Activated CD8-positive, alpha-beta memory T cell treated with anti-CD3 and anti-CD28 coated beads for 1 hour (primary cell): ENCODE measurements at places on chromosomes 12 and 14.
A peak's percentile ranks its signal among the peaks of the same experiment; 100 is the strongest.

DNA sequence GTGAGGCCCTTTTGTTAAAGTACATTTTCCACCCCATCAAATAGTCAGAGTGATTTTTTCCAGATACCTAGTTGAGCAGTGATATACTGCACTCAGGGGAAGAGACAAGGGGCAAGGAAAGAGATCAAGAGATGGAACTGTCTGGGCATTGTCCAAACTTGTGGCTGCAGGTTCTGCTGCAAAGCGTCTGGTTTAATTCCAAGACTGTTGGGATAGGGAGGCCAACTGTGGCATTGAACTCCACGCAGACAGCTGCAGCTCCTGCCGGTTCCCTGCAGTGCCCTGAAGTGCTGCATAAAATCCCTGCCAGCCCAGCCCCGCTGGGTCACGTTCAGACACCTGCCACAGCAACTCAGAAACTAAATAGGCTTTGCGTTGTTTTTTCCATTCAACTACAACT lies 30.5 kb downstream of the RPH3A start:
- no peak for DNase-seq

- no peak for DNase-seq
Measured at GRCh38 chr12:1332327-1332726, 262.1 kb downstream of the FBXL14 start.

- no peak for DNase-seq
Measured at GRCh38 chr12:116121453-116121871, 156.0 kb downstream of the MED13L start.

GRCh38 chr12:131340616-131341210 lies 370.2 kb upstream of the SFSWAP start:
- DNase-seq, result no peak

DNA sequence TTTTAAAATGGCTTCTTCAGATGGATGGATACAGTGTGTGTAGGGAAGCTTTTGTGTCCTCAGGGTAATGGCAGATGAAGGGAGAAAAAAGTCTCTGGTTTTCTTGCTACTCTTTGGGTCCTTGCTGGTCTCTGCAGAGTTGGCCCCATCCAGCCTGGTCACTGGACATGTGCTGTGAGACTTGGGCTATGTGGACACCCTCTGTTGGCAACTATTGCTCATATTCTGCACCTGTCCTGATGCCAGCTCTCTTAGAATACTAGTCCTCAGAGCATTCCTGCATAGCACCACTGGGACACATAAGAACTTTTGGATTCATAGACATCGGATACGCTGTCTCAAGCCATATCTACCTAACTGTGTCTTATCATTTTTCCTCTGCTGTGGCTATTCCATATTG lies 20.0 kb downstream of the NAV3 start:
- no peak for DNase-seq

GRCh38 chr12:91896286-91897024 lies 249.2 kb downstream of the BTG1 start:
- no peak for DNase-seq

DNA sequence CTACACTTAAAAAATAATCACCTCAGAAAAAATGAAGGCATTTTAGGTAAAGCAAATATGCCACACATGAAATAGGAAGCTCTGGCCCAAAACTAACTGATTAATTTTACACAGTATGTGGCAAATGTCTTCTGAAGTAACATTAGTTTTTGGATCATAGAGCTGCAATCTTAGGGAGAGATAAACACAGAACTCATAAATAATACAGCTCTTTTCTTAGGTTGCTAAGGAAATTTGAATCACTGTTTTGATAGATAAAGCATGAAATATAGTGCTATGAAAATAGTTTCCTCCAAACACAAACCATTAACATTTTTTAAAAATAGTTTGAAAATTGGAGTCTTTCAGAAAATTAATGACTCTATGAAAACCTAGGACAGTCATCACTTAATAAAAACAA lies 15.0 kb downstream of the RASSF9 start:
- DNase-seq, result no peak

GRCh38 chr12:50246197-50246865 lies 37.0 kb downstream of the LIMA1 start:
- no peak for DNase-seq

DNA sequence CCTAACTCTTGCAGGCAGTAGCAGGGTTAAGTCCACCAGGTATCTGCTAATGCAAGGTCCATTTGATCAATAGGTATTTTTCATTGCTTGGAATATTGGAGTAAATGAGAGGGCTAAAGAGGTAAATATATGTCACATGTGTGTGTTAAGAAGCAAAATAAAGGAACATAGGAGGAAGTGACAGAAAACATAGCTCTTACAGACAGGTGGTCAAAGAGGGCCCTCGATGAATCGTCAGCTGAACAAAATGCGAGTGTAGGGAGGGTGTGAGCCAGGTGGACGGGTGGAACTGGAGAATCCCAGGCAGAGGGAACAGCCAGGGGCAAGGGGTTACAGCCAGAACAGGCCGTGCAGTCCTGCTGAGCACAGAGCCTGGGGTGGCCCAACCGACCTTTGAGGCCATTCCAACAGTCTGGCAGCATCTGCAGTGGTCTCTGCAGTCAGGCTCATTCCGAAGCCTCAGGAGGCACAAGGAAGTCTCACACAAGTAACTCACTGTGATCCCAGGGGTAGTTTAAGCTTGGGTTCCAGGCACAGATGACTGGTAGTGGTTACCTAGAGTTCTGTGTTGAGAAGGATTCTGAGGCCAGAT lies 43.2 kb downstream of the CCDC88C start:
- DNase-seq, result no peak

GRCh38 chr14:20564501-20564997 lies 3.7 kb upstream of the RNASE9 start:
- no peak for DNase-seq

DNA sequence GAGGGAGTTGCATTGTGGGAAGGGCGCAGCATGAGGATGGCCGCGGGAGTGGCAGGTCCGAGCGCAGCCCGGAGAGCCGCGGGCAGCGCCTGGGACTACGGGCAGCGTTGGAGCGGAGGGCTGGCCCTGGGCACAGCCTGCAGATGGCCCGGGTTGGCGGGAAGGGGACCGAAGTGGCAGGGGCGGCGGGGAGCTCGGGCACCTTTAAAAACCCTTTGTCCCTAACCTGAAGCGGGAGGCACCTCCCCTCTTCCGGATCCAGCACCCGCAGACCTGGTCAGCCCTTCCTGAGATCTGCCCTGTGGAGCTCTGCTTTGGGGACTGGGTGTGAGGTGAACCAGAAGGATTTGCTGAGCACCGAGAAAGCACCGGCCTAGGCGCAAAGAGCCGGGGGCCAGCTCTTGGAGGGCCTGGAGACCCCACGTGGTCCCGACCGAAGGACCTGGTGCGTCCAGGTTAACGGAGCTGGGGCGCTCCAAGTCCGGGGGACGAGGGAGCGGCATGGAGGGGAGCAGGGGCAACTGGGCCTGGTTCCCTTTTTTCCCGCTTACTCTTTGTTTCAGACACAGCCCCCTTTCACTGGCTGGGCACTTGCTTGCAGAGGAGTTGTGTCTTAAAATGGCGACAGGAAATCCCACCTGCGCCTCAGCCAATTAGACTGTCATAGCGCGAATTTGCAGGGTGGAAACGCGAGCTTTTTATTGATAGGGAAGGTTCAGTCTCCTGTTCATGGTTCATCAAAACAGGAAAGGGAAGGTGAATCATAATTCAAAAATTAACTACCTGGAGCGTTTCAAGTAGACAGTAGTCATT lies 792 bp upstream of the SLC38A1 start:
- DNase-seq, result peak; percentile 33

DNA sequence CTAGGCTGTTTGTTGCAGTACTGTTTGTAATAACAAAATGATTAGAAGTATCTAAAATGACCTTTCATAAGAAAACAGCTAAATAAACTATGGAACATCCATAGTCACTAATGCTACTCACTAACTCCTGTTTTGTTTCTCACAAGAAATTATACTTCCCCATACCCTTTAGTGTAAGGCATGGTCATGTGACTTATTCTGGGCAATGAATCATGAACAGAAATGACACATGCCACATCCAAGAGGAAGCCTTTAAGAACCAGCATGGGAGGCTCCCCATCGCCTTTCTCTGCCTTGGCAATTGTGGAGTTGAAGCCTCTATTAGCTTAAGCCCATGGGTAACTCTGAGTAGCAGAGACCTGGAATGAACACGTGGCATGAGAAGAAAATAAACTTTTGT lies 49.3 kb downstream of the KSR2 start:
- no peak for DNase-seq

GRCh38 chr14:99808515-99808914 lies 15.3 kb downstream of the EML1 start:
- DNase-seq, result no peak

GRCh38 chr12:3275171-3276041 lies 198.2 kb downstream of the TSPAN9 start:
- DNase-seq, result peak; percentile 51

DNA sequence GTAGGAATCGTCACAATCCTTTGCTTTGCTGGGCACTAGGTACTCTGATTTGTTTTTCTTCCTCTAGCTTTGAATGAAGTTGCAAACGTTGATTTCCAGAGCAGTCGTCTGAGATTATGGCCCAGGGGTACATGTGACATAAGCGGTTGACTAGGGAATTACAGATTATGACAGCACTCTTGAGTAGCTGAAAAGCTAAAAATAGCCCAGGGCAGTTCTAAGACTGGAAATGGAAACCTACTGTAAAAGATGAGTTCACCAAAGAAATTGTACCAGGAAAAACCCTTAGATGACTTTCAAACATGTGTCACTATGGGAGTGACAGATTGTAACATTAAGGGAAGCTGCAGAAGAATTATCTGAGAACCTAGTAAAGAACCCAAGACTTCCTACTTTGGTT lies 108.5 kb downstream of the ANO6 start:
- no peak for DNase-seq

- DNase-seq, result no peak
Measured at GRCh38 chr12:85057370-85057963, 21.3 kb downstream of the LRRIQ1 start.

GRCh38 chr12:55965941-55966407 lies at the start of gene PMEL:
PMEL (minus strand) TSS chr12:55966042; CDS start chr12:55966011, 31 bp downstream.
- DNase-seq, result no peak

DNA sequence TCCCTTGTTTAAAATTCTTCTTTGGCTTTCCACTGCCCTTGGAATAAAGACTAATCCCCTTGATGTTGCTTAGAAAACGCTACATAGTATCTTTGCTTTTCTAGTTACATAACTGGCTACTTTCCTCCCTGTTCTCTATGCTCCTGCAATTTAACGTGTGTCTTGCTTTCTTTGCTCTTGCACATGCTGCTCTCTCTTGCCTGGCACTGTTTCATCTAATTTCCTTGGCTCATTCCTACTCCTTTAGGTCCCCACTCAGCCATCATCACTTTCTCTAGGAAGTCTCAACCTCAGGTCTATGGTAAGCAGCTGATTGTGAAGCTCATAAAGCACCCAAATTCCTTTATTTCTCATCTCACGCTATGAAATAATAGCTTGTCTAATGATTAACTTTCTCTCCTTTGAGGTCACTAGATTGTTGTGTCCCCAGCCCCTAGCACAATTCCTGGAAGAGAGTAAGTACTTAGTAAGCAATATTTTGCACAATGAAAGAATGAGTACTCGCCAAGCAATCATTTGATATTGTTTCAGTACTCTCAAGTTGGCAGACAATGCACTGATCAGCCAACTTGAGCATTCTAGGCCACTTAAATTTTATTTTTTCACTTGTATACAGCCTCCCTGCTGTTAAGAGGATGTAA lies 3.3 kb downstream of the ALDH6A1 start:
- DNase-seq, result no peak

DNA sequence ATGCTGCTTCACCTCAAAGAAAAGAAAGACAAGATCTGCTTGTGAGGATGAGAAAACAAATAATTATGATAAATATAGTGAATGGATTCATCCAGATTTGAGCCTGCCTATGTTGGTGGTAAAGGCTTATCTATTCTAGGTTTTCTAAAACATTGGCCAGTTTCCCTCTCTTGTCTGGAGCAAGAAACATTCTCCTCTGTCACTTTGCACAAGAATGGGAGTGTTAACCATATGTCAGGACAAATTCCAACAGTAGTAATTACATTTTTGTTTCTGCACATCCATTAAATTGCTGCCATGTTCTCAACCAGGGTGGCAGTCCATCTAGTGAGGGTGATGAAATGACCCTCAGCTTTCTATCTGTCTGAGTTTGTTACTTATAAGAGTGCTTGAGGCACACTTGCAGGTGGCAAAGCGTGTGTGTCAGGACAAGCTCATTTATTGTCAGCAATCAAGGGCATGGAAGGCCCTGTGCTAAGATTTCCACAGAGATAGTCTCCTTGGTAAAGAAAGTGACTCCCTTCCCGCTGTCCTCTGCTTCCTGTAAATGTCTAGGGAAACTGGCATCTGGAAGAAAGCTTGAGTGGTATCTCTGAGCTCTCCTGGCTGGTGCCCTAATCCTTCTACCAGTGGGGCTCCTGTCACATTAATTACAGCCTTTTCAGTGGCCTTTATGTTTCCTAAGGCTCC lies 502.1 kb upstream of the FLRT2 start:
- no peak for DNase-seq

- DNase-seq, result peak; percentile 18
Measured at GRCh38 chr12:49264466-49264872, 413 bp upstream of the TUBA1C start.

GRCh38 chr14:55721353-55721752 lies 141.3 kb downstream of the KTN1 start:
- DNase-seq, result no peak

DNA sequence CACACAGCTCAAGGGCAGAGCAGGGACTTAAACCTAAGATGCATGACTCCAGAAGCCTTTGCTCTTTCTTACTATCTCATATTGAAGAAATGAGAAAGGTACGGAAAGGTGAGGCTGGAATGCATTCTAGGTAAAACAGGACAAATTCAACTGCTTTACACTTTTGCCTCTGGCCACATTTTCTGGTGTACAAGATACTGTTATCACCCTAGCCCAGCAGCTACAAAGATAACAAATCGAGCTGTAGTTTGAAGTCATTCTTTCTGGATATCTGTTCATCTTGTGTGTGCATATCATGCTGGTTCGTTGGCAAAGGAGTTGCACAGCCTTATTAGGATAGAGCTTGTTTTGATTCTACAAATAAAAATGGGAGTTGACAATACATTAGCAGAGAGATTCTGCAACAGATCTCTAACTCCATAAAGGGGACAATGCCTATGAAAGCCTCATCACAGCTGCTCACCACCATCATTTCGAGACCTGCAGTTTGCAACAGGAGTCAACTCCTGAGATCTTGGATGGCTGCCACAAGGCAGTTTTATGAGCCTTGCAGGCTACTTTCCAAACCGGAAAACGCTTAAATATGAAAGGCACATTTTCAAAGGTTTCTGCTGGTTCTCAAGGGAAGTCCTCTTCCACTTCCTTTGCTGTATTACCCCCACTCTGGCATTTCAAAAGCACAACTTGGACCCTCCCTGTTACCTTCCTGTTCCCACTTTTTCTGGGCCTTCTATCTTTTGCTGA lies 64.9 kb downstream of the STXBP6 start:
- no peak for DNase-seq

DNA sequence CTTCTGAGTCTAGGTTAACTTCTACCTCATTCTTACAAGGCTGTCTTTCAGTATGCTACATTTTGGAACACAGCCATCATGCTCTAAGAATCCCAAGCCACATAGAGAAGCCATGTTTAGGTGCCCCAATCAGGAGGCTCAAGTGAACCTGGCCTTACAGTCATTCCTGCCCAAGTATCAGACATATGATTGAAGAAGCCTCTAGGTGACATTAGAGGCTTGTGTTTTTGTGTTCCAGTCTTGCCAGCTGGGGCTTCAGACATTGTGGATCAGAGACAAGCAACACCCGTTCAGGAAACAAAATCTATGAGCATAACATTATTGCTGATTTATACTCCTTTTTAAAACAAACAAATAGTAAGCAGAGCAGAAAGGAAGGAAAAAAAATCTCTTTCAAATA lies 8.1 kb upstream of the SLC16A7 start:
- DNase-seq, result no peak
